Temporal lobe (tissue), 4 donors: ENCODE measurements at places on chromosomes 3 and 15. TPM values are rescaled to one million over a fixed set of nuclear protein-coding genes. Genes with fewer than 3 reads are reported as not detected.

The CACNA1D gene
- 20.9 TPM for total RNA-seq

The XCR1 gene
- not detected for total RNA-seq

The HRG gene
- not detected for total RNA-seq

The EPHA6 gene
- total RNA-seq, result 51.1 TPM

The CCPG1 gene
- 30.5 TPM for total RNA-seq
